ENCODE measurements at places on chromosomes 6 and 20. TPM values are rescaled to one million over a fixed set of nuclear protein-coding genes. Genes with fewer than 3 reads are reported as not detected.

XPO5 gene
- 46.8 TPM for total RNA-seq

SNPH gene
- total RNA-seq, result 20.2 TPM

HCK gene
- total RNA-seq, result not detected

ELOVL2 gene
- total RNA-seq, result 0.43 TPM

LRRC73 gene
- 0.66 TPM for total RNA-seq

HEY2 gene
- total RNA-seq, result under 0.01 TPM

SLC2A10 gene
- 61.7 TPM for total RNA-seq

CALHM5 gene
- 2.2 TPM for total RNA-seq

NOL7 gene
- total RNA-seq, result 55.3 TPM

MUCL3 gene
- not detected for total RNA-seq

Data from placental pericyte (primary cell).